Neural progenitor cell (in vitro differentiated cells): ENCODE measurements at places on chromosomes 1 and 21. TPM values are rescaled to one million over a fixed set of nuclear protein-coding genes. Genes with fewer than 3 reads are reported as not detected.

Gene ARID4B
- total RNA-seq = 38.5 and 65.8 TPM in 2 replicates

Gene ARHGEF16
- 1.3 and 7.8 TPM in 2 replicates for total RNA-seq

Gene NUF2
- 79.4 and 134 TPM in 2 replicates for total RNA-seq

Gene S100A2
- not detected in 2 replicates for total RNA-seq

Gene TAF13
- total RNA-seq = 26.9 and 48.4 TPM in 2 replicates

Gene ANGPTL1
- not detected in 2 replicates for total RNA-seq

Gene SCAMP3
- total RNA-seq = 21.8 and 44.8 TPM in 2 replicates

Gene TSPAN1
- total RNA-seq = not detected in 2 replicates

Gene SMIM12
- total RNA-seq = 9.5 and 20.2 TPM in 2 replicates

Gene HOOK1
- 9.3 and 12.1 TPM in 2 replicates for total RNA-seq

Gene FAM43B
- 0.09 TPM in 1 of 2 replicates, not detected in the other for total RNA-seq
